Airway epithelial cell (primary cell): ENCODE measurements at places on chromosomes 12 and 14. TPM values are rescaled to one million over a fixed set of nuclear protein-coding genes. Genes with fewer than 3 reads are reported as not detected.

The KCNH3 gene
- total RNA-seq: 0.07 TPM in 1 of 2 replicates, not detected in the other

The AQP6 gene
- 0.14 TPM in 1 of 2 replicates, not detected in the other for total RNA-seq

The MIP gene
- total RNA-seq: not detected in 2 replicates

The LRTM2 gene
- not detected in 2 replicates for total RNA-seq

The CACNA2D4 gene
- 0.71 TPM in 1 of 2 replicates, not detected in the other for total RNA-seq

The TAS2R31 gene
- total RNA-seq: 0.99 TPM in 1 of 2 replicates, not detected in the other

The AICDA gene
- total RNA-seq: not detected in 2 replicates

The MTRFR gene
- total RNA-seq: 12.8 and 17.8 TPM in 2 replicates

The GALNT9 gene
- not detected in 2 replicates for total RNA-seq

The SERPINA9 gene
- not detected in 2 replicates for total RNA-seq

The NELL2 gene
- total RNA-seq: not detected in 2 replicates

The TMPRSS12 gene
- not detected in 2 replicates for total RNA-seq

The TAS2R42 gene
- not detected in 2 replicates for total RNA-seq

The RNU6-8 gene
- not detected in 2 replicates for total RNA-seq

The NGB gene
- 0.23 TPM in 1 of 2 replicates, not detected in the other for total RNA-seq

The BMP4 gene
- total RNA-seq: 1.3 and 2.0 TPM in 2 replicates

The SRGAP1 gene
- 3.3 and 6.0 TPM in 2 replicates for total RNA-seq

The STX2 gene
- 6.5 and 6.9 TPM in 2 replicates for total RNA-seq

The TSPAN11 gene
- 0.14 TPM in 1 of 2 replicates, not detected in the other for total RNA-seq

The ANKRD9 gene
- 46.3 and 72.0 TPM in 2 replicates for total RNA-seq

The USP44 gene
- total RNA-seq: 0.14 TPM in 1 of 2 replicates, not detected in the other

The PZP gene
- not detected in 2 replicates for total RNA-seq

The ETFBKMT gene
- 0.78 and 2.9 TPM in 2 replicates for total RNA-seq

The POTEM gene
- total RNA-seq: not detected in 2 replicates

The LPAR5 gene
- total RNA-seq: 16.6 TPM in 2 replicates

The ARHGDIB gene
- 33.1 and 39.9 TPM in 2 replicates for total RNA-seq

The C12orf54 gene
- 1.5 and 2.6 TPM in 2 replicates for total RNA-seq

The GPX2 gene
- total RNA-seq: 17.6 and 21.2 TPM in 2 replicates

The CLEC2A gene
- total RNA-seq: not detected in 2 replicates

The RFC5 gene
- 20.7 and 29.3 TPM in 2 replicates for total RNA-seq

The TRMT5 gene
- total RNA-seq: 13.9 and 18.0 TPM in 2 replicates

The ADAM21 gene
- 0.14 and 1.2 TPM in 2 replicates for total RNA-seq

The SIRT4 gene
- 1.5 TPM in 2 replicates for total RNA-seq

The ANO6 gene
- total RNA-seq: 21.9 and 26.4 TPM in 2 replicates

The FAM181A gene
- total RNA-seq: 0.09 and 0.99 TPM in 2 replicates

The GCN1 gene
- 60.8 and 79.6 TPM in 2 replicates for total RNA-seq

The KERA gene
- total RNA-seq: not detected in 2 replicates

The EAPP gene
- total RNA-seq: 15.4 and 25.5 TPM in 2 replicates

The APOF gene
- not detected in 2 replicates for total RNA-seq

The KRT80 gene
- total RNA-seq: 6.5 and 7.3 TPM in 2 replicates

The CCDC38 gene
- not detected in 2 replicates for total RNA-seq

The SIX6 gene
- not detected in 2 replicates for total RNA-seq

The RASSF8 gene
- 7.2 and 7.6 TPM in 2 replicates for total RNA-seq

The RPL10L gene
- total RNA-seq: not detected in 2 replicates

The LRCOL1 gene
- total RNA-seq: not detected in 2 replicates

The SLC5A8 gene
- not detected in 2 replicates for total RNA-seq

The SALL2 gene
- total RNA-seq: 2.6 and 4.2 TPM in 2 replicates
